ENCODE measurements at places on chromosomes 11 and 22.

- no peak for DNase-seq
These were observed 25.0 kb downstream of the IGLL1 start for GRCh38 chr22:23555118-23555517.

GRCh38 chr11:4071914-4072313 lies 22.7 kb upstream of the RRM1 start:
- DNase-seq, result no peak

- DNase-seq, result no peak
These were observed 2222.5 kb downstream of the LRRC4C start for GRCh38 chr11:39236916-39237315.

DNA sequence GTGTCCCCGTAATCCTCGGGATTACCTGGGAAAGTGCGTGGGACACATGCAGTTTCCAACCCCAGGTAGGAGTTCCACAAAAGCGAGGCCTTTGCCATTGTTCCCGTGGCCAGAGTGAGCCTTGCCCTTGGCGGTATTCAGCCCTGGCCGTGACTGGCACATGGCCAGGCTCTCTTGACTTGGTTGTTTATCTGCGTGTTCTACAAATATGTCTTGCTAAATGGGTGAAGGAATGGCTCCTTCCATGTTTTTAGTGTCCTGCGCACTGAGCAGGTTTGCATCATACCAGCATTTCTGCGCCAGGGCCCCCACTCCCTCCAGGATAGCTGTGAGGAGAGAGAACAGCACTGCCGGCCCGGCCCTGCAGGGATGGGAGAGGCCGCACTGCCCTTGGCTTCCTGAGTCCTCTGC lies 20.0 kb downstream of the POLR3H start:
- DNase-seq, result no peak

DNA sequence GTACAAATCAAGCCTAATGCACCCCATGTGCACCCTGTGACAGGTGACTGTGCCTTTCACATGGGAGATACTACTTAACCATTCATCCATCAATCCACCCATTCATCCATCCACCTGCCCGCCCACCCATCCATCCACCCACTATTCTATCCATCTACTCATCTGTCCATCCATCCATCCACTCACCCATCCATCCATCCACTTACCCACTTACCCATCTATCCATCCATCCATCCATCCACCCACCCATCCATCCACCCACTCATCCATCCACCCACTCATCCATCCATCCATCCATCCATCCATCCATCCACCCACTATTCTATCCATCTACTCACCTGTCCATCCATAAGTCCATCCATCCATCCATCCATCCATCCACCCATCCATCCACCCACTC lies 7.5 kb downstream of the C11orf24 start:
- DNase-seq, result no peak

GRCh38 chr11:69131644-69132300 lies 24.0 kb upstream of the SMIM38 start:
- no peak for DNase-seq

- DNase-seq, result no peak
These were observed 37.6 kb downstream of the CLDN25 start for GRCh38 chr11:113817162-113817561.

DNA sequence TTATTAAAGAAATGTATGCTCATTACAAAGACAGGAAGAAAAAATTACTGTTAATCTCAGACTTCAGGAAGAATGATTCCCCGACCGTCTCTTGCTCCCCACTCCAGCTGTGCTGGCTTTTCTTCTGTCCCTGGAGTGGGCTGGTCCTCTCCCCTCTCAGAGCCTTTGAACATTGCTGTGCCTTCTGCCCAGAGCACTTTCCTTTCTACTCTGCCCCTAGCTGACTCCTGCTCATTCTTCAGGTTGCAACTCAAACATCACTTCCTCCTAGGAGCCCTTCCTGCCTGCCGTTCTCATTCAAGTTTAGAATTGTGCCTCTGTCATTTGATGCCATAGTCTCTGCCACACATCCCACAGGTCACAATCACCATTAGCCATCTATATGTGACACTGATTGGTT lies 329.5 kb downstream of the MIAT start:
- no peak for DNase-seq

DNA sequence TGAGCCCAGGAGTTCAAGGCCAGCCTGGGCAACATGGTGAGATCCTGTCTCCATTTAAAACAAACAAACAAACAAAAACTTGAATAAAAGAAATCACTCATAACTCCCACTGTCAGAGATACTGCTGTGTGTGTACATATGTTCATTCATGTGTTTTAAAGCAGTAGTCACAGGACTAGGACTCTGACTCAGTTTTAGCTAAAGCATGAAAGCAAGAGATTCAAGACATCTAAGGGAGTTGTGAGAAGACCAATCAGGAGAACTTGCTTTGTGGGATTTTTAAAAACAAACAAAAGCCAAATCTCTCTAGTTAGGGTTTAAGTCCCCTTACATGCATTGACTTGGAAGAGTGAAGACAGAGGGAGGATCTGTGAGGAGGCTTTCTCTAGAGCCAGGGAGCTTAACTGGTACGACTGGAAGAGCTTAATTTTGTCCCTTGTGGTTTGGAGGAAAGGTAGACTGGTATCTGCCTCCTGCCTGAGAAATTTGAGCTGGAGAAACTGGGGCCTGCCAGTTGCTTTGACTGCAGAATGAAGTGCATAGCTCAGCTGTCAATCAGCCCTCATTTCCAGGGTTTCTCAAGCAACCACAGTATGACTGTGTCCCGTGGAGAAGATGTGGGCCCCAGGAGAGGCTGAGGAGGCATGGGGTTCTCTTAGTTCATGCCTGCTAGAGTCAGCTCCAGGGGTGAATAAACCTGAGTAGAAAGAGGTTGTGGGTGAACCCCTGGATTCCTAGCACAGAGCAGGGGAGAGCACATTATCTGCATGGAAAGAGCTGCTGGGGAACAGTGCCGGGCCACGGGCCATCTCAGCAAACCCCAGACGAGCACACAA lies 30.6 kb downstream of the EXPH5 start:
- DNase-seq, result no peak

DNA sequence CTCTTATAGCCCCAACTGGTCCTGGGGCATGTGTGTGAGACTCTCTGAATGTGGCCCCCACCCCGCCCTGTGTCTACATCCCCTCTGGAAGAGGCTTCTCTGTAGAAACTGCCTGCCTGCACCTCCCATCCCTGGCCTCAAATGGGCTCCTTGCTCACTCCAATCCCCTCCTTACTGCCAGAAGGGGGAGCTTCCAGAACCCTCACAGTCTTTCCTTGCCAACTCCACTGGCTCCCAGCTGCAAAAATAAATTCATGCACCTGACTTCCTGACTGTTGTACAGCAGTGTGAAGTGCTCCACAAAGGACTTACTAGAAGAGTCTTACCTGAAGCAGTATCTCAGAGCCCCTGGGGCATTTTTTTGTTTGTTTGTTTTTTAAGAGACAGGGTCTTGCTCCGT lies 15.2 kb upstream of the SERPIND1 start:
- DNase-seq, result no peak

- DNase-seq, result no peak
These were observed 291.4 kb downstream of the ST3GAL4 start for GRCh38 chr11:126646701-126647557.

- DNase-seq, result no peak
These were observed 106.7 kb upstream of the CCT8L2 start for GRCh38 chr22:16699326-16699725.

DNA sequence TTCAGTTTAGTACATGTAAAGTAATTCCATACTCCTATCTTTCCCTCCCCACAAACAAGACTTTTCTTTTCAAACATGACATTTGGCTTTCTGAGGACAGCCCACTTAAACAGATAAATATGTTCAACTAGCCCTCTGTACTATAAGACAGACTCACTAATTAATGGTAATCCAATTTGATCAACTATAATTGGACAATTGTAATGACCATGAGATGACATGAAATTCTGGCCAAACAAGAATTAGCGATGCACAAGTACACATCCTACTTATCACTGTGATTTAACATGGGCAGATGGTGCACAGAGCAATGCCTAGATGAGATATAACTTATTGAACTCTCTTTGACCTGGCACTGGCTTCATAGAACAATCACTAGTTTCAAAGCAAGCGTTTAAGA lies 1033.7 kb upstream of the CCDC90B start:
- no peak for DNase-seq

DNA sequence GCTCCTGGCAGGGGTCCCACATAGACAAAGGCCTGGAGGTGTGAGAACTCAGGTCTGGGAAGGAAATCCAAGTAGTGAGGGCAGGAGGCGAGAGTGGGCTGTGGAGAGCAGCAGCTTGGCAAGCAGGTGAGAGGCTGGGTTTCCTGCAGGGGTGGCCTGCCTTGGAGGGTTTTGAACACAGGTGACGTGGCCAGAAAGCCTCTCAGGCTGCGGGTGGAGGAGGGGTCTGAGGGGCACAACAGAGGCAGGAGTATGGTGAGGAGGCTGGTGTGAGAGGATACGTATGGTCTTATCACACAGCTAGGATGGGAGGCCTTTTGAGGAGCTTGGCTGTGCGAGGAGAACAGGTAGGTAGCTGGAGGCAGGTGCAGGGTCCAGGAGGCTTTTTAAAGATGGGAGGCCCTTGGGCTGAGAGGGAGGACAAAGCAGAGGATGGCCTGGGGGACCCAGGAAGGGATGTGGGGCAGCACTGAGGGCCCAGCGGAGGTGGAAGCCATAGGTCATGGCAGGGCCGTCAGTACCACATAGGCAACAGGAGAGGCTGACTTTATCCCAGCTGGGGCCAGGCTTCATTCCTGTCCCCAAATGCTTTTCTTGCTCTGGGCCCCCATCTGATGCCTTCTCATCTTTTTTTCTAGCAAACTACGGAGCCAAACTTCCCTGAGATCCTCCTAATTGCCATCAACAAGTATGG lies 84.4 kb downstream of the MYO7A start:
- no peak for DNase-seq

- no peak for DNase-seq
These were observed 86.9 kb upstream of the IGLL5 start for GRCh38 chr22:22800716-22801115.

DNA sequence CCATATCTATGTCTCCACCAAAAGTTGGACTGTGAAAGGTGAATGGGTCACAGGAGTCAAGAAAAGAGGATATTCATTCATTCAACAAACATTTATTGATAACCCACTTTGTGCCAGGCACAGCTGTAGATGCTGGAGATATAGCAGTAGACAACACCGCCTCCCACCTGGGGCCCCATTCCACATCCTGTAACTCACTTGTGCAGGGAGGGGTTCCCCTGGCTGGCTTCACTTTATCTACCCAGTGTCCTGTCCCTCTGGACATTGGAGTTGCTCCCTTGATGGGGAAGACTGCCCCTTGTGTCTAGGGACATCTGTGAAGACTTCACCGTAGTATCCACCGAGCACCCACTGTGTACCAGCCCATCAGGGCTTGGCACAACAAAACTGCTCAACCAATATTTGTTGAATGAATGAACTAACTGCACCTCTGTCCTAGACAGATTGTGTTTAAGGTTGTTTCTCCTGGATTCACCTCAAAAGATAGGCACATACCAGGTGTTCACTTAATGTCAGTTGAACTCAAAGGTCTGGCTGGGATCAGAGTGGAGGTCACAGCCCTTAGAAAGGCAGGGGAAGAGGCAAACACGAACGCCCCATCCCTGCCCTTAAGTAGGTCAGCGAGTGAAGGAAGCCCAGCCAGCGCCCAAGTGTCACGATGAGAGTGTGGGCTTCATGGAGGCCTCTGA lies 1.4 kb upstream of the OVOL1 start:
- peak; percentile 15 for DNase-seq

All from stimulated activated naive CD4-positive, alpha-beta T cell (primary cell).